GM12891 (cell line): ENCODE measurements at places on chromosomes 7 and 10.

- no peak for DNase-seq
Observed at GRCh38 chr10:58618158-58618676, 105.5 kb downstream of the BICC1 start.

GRCh38 chr7:26959290-26959689, 94.9 kb upstream of the SKAP2 start:
- DNase-seq, result no peak

DNA sequence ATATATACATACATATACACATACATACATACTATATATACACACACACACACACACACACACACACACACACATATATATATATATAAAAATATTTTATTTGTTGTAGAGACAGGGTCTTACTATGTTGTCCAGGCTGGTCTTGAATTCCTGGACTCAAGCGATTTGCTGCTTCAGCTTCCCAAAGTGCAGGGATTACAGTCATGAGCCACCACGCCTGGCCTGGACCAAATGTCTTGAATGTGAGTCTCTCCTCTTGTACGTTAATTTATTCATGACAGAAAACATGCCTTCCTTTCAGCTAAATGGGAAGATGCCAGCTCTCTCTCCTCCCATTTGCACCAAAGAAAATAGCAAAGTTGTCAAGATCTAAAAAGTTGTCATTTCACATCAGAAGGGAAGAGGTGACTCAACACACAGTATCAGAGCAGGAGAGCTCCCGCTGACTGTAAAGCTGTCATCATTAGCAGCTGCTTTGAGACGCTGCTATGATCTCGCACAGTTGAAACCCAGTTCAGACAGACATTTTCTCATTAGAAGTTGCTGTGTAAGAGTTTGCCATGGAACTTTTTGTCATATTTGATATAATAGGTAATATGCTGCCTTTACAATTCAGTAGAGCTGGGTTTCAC, 224.3 kb downstream of the SFMBT2 start:
- DNase-seq, result no peak

GRCh38 chr10:51260376-51260775, 186.1 kb downstream of the PRKG1 start:
- no peak for DNase-seq

DNA sequence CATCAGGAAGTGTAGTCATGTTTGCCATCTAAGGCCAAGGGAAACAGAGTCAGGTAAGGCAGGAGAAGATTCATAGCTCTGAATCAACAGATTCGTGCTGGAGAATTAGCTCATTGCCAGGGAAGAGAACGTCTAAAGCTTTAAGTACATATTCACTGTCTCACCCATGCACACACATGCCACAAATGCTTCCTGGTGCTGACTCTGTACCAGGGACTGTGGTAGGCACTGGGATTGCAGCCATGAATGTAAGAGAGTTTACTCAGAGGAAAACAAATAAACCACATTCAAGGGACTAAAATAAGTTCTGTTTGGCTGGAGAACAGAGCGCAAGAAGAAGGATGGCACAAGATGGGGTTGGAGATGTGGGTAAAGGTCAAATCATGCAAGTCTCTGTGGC, 89.8 kb upstream of the HPS1 start:
- DNase-seq, result no peak
